A172 (cell line): ENCODE measurements at places on chromosomes 2 and 18. TPM values are rescaled to one million over a fixed set of nuclear protein-coding genes. Genes with fewer than 3 reads are reported as not detected.

FHOD3 gene
- total RNA-seq: 13.0 and 19.3 TPM in 2 replicates

GRCh38 chr18:55918444-55918843 is 330.5 kb upstream of the TCF4 start:
- DNase-seq: no peak

- DNase-seq: no peak
These were observed 3.1 kb downstream of the WNT10A start for GRCh38 chr2:218883491-218884490.

- no peak for DNase-seq
These were observed at the start of gene IL1RN for GRCh38 chr2:113126845-113127645. Gene IL1RN (plus strand): TSS chr2:113127598. CDS start chr2:113127625, 27 bp downstream.
